Hematopoietic multipotent progenitor cell (in vitro differentiated cells): ENCODE measurements at places on chromosomes 11 and 22.

DNA sequence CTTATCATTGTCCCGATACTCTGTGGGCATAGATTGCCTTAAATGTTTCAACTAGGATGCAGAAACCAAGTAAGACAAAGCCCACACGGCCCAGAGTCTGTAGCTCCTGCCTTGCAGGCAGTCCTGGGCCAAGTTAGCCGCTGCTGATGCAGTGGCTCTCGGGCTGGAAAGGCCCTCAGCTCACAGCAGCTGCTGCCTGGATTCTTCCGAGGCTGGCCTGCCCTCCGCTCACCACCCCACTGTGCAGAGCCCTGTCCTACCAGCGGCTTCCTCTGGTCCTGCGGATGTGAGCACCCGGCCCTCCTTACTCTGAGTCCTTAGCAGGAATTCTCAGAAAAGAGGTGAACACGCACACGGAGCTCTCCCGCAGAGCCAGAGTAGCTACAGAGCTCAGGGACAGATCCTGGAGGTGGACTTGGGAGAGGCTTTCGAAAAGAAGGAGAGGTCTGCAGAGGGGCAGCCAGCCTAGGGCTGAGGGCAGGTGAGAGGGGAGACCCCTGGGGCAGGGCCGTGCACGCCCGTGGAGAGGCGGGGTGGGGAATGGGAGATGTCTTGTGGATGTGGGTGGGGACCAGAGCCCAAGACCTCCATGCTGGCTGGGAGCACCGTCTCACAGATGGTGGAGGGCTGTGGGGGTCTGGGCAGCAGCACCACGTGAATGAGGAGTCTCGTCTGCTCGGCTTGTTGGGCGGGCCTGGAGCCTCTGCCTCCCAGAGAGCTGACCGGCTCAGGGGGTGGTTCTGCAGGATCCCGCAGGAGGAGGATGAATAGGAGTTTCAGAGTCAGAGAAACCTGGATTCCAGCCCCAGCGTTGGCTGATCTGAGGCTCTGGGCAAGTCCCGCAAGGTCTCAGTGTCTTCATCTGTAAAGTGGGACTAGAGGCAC, 117.4 kb upstream of the B3GAT1 start:
- no peak for DNase-seq

DNA sequence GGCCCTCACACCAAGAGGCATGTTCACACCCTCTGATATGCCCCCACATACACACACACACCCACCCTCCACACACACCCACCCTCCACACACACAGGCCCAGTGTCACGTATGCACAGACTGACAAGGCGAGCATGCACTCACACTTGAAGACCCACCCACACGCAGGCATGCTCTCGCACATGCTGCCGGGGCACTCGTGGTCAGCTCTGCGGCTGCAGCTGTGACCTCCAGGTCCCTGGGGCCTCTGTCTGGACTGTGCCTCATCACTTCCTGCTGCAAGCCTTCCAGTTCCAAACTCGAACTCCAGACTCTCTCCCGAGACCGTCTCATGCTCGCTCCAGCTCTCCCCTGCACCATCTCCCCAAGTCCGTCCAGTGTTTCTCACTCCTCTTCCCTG, 9.5 kb downstream of the DCHS1 start:
- no peak for DNase-seq

GRCh38 chr11:35610631-35611030, 7.6 kb upstream of the FJX1 start:
- DNase-seq = no peak

DNA sequence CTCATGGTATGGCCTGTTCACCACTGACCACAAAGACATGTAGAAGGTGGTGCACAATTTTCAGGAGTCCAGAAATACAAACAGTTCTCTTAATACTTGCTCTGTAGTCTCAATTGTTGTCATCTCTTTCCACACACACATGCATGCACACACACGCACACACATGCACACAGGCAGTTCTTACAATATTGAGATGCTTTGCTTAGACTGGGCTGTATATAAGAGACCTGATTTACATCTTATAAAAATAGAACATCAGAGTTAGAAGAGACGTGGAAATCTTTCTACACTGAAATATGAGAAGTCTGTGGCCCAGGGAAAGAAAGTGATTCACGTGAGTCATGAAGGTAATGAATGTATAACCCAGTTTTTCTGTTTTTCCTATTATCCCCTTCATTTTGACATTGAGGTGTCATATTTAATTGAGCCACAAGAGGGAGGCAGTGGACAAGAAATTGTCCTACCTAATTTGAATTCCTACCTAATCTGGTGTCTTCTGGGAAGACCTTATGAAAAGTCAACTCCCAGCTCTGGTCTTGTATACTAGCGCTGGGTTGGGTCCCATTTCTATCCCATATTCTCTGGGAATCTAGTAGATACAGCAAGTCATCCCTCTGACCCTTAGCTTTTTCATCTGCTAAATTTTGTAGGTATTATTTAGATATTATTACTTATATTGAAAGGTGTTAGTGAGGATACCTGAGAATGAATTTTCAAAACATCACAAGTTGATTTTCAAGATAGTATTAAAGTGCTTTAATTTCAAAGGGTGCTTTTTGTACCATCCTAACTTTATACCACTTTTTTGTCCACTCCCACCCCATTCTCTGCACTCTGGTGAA, 14.9 kb upstream of the MS4A4A start:
- DNase-seq = peak; percentile 65

DNA sequence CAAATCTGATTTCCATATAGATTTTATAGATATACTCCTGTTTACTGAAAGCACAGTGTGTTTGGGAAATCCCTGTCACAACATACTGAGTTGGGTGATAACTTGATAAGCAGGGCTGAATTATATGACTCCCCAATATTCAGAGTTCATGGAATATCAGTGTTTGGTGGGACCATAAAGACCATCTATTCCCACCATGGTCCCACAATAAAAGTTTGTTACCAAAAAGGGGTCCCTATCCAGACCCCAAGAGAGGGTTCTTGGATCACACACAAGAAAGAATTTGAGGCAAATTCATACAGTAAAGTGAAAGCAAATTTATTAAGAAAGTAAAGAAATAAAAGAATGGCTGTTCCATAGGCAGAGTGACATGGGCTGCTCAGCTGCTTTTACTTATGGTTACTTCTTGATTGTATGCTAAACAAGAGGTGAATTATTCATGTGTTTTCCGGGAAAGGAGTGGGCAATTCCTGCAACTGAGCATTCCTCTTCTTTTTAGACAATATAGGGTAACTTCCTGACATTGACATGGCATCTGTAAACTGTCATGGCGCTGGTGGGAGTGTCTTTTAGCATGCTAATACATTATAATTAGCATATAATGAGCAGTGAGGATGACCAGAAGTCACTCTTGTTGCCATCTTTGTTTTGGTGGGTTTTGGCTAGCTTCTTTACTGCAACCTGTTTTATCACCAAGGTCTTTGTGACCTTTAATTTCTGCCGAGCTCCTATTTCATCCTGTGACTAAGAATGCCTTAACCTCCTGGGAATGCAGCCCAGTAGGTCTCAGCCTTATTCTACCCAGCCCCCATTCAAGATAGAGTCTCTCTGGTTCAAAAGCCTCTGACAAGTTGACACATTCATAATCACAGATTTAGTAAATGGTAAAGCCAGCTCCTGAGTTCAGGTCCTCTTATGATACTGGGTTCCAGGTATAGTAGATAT, 240.6 kb upstream of the PDGFD start:
- no peak for DNase-seq

DNA sequence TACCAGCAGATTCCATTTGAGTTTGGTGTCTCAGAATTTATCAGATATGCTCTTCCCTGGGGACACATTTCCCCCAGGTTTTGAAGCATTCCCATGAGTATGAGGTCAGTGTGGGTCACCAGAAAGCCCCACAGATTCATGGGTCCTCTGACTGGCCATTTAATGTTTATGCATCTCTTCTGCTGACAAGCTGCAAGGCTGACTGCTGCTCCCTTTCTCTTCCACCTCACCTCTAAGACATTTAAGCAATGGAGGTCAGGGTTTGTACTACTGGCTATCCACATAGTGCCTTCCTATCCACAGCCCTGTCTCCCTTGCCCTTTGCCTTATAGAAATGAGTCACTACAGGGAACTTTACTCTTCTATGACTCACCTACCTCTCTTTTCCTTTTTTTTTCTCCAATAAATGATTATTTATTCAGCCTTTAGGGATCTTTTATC, 106.0 kb upstream of the TIMP3 start:
- no peak for DNase-seq

GRCh38 chr11:18775492-18776292, 15.9 kb downstream of the PTPN5 start:
- peak; percentile 49 for DNase-seq

DNA sequence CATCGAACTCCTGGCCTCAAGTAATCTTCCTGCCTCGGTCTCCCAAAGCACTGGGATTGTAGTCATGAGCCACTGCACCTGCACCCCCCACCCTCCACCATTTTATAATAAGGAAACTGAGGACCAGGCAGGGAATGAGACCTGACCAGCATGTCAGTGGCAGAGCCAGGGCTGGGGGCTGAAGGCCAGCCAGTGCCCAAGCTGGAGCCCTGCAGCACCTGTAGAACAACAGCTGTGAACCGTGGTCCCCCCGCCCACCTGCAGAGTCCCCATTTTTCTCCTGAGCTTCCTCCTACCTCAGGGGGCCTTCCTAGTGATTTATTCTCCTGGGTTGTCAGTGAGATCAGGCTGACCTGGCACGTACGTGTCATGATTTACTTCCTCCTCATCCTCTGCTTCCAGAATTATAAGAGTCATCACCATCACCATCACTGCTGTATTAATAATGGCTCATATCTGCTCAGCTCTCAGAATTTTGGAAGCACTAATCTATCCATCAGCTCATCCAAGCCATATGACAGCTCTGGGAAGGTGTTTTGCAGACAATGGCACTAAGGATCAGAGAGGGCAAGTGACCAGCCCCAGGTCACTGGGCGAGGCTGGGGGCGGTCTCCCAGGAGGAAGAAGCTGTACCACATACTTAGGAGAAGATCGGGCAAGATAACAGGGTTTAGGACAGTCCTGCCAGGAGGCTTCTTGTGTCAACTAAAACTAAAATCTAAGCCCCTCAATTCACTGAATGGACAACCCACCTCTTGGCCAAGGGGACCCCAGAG, 5.5 kb upstream of the SLCO2B1 start:
- DNase-seq = no peak

- no peak for DNase-seq
Observed at GRCh38 chr11:11979488-11980117, 28.8 kb downstream of the DKK3 start.

DNA sequence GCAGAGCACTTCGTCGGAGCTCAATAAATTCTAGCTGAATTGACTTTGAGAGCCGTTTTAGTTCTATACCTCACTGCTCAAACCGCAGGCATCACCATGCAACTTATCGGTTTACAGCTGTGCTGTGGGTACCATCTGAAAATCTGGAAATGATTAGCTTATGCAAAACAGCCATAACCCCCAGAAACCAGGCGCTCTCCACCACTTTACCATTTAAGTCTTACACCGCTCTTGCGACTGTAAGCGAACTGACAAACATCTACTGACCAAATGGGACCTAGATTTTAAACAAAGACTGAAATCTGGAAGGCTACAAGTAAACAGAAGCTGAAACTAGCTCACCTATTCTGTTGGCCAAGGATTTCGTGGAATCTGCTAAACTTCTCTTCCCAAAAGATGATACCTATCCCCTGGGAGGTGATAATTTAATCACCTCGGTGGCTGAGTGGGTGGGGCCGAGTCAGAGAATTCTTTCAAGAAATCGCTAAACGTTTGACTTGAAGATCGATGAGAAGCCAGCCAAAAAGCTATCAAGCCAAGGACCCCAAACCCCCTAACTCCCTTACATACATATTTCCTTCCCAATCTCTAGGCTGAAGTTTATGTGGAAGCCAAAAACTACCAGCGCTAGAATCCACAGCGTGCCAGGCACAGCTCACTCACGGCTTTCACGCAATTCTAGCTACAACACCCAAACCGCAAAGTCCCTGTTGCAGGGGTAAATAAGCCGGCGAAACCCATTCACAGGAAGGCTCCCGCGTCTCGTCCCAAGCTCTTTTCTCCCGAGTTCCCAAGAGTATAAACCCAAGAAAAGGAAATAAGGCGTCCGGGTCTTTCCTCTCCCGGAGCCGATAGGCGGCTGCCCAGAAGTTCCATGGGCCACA, 644 bp downstream of the SPTY2D1 start:
- peak; percentile 17 for DNase-seq
